ENCODE measurements at places on chromosomes 6 and 20. TPM values are rescaled to one million over a fixed set of nuclear protein-coding genes. Genes with fewer than 3 reads are reported as not detected.

Gene GSTA3
- not detected for total RNA-seq

Gene FAM229B
- 17.9 TPM for total RNA-seq

Gene ECI2
- total RNA-seq, result 50.7 TPM

Gene COX7A2
- 67.1 TPM for total RNA-seq

Gene SIGLEC1
- total RNA-seq, result 4.4 TPM

Gene HRH3
- 0.23 TPM for total RNA-seq

Gene SLC22A23
- total RNA-seq, result 16.2 TPM

Gene KCNG1
- 5.8 TPM for total RNA-seq

Gene BAK1
- total RNA-seq, result 18.8 TPM

Gene PDYN
- 0.12 TPM for total RNA-seq

Gene COL9A3
- 28.3 TPM for total RNA-seq

Gene MAFB
- 47.9 TPM for total RNA-seq

Gene TGM3
- total RNA-seq, result 0.70 TPM

Gene ARMC12
- 0.23 TPM for total RNA-seq

Gene C20orf204
- 3.6 TPM for total RNA-seq

Gene ARFGEF3
- 8.1 TPM for total RNA-seq

Gene MAP3K7
- 32.8 TPM for total RNA-seq

Gene SNTA1
- total RNA-seq, result 20.9 TPM

Gene PMEPA1
- total RNA-seq, result 14.2 TPM

Gene TFAP2B
- total RNA-seq, result 4.7 TPM

Gene NFATC2
- total RNA-seq, result 4.3 TPM

Gene DDAH2
- total RNA-seq, result 121 TPM

Gene CYP24A1
- total RNA-seq, result 3.3 TPM

Gene XKR7
- total RNA-seq, result 0.23 TPM

Gene TRIM10
- 2.7 TPM for total RNA-seq

Gene SLC32A1
- total RNA-seq, result 1.3 TPM

Gene STMN3
- total RNA-seq, result 20.6 TPM

Gene ZBTB46
- total RNA-seq, result 26.4 TPM

Gene RTF2
- total RNA-seq, result 57.2 TPM

Gene MOXD1
- total RNA-seq, result 209 TPM

Gene SLC52A3
- 4.3 TPM for total RNA-seq

Gene PSMG4
- 17.3 TPM for total RNA-seq

Gene MRPL2
- 23.5 TPM for total RNA-seq

Gene EBF4
- 18.3 TPM for total RNA-seq

Gene AK9
- 8.1 TPM for total RNA-seq

Gene SNX21
- total RNA-seq, result 41.5 TPM

Gene COL21A1
- 91.7 TPM for total RNA-seq

Gene ROMO1
- 237 TPM for total RNA-seq

Gene MEP1A
- total RNA-seq, result not detected

Gene GTSF1L
- total RNA-seq, result not detected

All from metanephros (tissue), 2 donors.